ENCODE measurements at places on chromosomes 7 and 10.

GRCh38 chr7:25348104-25348503 is 119.8 kb upstream of the NPVF start:
- DNase-seq: no peak

DNA sequence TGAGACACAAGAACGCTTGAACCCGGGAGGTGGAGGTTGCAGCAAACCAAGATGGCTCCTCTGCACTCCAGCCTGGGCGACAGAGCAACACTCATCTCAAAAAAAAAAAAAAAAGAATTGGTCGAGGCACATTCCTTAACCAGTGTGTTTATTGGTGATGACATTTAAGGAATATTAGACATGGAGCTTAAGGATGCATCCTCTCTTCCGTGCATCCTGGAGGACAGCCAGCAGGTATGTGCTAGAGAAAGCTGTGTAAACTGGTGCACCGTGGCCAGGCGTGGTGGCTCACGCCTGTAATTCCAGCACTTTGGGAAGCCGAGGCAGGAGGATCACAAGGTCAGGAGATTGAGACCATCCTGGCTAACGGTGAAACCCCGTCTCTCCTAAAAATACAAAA is 11.8 kb downstream of the ZKSCAN1 start:
- no peak for DNase-seq

DNA sequence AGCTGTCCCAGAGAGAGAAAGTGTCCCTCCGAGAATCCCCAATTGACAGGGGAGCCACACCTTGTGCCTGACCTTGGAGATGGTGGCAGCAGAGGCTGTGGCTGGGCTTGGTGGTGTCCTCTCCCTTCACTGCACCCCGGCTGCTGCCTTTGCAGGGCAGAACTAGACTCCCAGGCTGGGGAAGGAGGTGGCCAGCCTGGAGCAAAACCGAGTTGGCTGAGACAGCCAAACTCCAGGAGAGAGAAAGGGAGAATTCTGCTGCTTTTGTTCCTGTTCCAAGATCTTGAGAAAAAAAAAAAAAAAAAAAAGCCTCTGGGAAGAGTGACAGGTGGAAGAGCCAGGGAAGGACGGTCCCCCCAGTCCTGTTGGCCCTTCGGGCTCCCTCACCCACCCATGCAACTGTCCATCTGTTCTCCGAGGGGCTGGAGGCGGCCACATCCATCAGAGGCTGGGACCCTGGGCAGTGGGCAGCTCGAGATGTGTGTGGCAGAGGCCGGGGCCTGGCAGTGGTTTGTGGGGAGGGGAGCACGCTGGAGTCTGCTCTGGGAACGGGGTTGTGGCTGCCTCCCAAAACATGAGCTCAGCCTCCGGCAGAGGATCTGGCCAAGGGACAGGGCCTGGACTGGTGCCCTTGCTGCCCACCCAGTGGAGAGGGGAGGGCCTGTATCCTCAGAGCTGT is 35.5 kb downstream of the CLIP2 start:
- no peak for DNase-seq

- no peak for DNase-seq
These were observed 72.1 kb downstream of the EEPD1 start for GRCh38 chr7:36224934-36225858.

DNA sequence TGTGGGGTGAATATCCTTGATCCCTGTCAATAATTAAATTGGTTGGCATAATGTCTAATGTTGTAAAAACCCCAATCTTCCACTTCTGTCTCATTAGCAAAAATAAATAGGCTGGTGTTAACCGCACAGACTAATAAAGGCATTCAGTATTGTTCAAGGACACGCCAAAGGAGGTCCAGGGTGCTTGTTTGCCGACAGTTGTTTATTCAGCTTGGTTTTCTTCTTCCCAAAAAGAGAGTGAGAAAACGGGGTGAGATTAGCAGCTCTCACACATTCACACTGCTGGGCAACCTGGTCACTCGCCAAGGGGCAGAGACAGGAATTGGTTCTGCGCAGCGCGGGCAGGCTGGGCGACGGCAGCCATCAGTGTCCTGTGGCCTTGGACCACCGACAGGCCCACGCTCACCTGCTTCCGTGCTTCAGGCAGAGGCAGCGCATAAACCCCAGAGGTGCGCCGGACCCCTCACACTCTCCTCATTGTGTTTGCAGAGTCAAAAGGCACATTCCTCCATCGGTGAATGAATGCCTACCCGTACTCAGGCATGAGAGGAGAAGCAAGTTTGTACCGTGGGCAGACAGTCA is 26.2 kb upstream of the LMBR1 start:
- DNase-seq: no peak

Measured in stimulated activated CD8-positive, alpha-beta memory T cell treated with anti-CD3 and anti-CD28 coated beads, Interleukin-4, amount 100 ng/mL, for 1 hour (primary cell).